ENCODE measurements at places on chromosomes 4 and X. TPM values are rescaled to one million over a fixed set of nuclear protein-coding genes. Genes with fewer than 3 reads are reported as not detected.

Gene SLIT2
- total RNA-seq = 8.6 TPM

Gene IGFBP7
- total RNA-seq = 739 TPM

Gene SULT1B1
- 0.59 TPM for total RNA-seq

Gene RPS3A
- 807 TPM for total RNA-seq

Gene FGF5
- total RNA-seq = 0.30 TPM

Gene MAN2B2
- total RNA-seq = 18.6 TPM

DNA sequence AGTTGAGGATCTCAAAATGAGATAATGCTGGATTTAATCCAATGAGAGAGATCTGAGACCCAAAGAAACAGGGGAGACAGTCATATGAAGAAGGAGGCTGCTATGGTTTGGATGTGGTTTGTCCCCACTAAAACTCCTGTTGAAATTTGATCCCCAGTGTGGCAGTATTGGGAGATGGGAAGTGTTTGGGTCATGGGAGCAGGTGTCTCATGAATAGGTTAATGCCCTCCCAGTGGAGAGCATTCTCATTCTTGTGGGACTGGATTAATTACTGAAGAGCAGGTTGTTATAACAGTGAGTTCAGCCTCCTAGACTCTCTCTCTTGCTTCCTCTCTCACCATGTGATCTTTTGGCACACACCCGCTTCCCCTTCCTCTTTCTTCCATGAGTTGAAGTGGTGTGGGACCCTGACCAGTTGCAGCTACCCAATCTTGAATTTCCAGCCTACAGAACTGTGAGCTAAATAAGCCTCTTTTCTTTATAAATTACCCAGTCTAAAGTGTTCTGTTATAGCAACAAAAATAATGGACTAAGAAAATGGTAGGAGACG lies 70.3 kb downstream of the PPEF2 start:
- DNase-seq = no peak

- no peak for DNase-seq
Observed at GRCh38 chr4:63529581-63530337, 879.5 kb downstream of the TECRL start.

GRCh38 chrX:118459494-118459893 lies 36.1 kb upstream of the DOCK11 start:
- DNase-seq = no peak

DNA sequence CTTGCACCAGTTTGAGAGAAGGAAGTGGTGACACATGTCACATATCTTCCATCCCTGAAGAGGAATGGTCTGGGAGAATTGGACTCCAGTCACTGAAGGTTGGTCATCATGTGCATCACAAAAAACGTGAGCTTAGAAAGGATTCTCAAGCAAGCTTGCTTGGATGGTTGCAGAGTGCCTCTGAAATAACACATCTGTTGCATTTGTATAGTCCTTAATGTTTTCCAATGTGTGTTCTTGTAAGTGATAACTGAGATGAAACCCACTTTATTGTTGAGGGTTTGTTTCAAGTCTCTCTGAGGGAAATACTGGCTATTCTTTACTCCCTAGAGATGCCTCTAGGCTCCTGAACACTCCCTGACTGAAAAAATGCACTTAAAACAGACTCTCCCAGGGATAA lies 184.5 kb upstream of the MBNL3 start:
- no peak for DNase-seq

DNA sequence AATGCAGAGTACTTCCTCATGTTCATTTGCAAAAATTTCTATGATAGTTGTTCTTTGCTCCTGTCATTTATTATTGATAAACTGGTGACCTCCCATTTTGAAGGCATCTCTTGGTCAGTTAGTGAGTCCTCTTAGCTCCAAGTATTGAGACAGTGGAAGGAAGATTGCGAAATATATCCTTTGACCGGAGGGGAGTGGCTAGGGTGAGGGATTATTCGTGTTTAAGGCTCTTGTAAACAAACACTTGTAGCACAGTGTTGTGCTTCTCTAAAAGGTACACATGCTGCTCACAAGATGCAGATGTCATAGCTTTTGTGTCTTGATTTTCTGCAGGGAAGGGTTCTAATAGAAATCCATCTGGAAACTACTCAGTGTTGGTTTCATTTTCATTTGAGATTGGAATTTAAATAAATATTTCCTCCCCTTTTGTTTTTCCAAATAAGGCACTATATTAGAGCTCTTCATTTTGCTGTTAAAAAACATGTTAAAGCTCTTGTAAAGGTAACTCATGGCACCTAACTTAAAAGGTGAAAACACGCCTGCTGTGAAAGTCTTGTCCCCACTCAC lies 21.8 kb downstream of the TXLNG start:
- DNase-seq = no peak

- no peak for DNase-seq
Observed at GRCh38 chr4:120714417-120715010, 208.0 kb downstream of the PRDM5 start.

GRCh38 chr4:40333921-40334352 lies 1.2 kb upstream of the CHRNA9 start:
- no peak for DNase-seq

- DNase-seq = no peak
Observed at GRCh38 chrX:136627409-136627808, 20.5 kb upstream of the CD40LG start.

DNA sequence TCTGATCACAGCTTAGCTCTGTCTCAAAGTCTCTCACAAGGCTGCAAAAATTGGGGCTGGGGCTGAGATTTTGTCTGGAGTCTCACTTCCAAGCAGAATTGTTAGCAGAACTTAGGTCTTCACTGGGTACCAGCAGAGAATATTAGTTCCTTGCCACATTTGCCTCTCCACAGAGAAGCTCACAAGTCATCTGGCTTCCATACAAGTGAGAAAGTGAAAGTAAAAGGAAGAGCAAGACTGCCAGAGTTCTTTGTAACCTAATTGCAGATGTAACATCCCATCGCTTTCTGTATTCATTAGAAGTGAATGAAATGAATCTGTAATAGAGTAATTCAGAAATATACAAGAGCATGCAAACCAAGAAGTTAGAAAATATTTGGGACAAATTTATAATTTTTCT lies 624.1 kb upstream of the GNPDA2 start:
- no peak for DNase-seq

- DNase-seq = no peak
Observed at GRCh38 chr4:88908521-88908920, 148.5 kb downstream of the FAM13A start.

DNA sequence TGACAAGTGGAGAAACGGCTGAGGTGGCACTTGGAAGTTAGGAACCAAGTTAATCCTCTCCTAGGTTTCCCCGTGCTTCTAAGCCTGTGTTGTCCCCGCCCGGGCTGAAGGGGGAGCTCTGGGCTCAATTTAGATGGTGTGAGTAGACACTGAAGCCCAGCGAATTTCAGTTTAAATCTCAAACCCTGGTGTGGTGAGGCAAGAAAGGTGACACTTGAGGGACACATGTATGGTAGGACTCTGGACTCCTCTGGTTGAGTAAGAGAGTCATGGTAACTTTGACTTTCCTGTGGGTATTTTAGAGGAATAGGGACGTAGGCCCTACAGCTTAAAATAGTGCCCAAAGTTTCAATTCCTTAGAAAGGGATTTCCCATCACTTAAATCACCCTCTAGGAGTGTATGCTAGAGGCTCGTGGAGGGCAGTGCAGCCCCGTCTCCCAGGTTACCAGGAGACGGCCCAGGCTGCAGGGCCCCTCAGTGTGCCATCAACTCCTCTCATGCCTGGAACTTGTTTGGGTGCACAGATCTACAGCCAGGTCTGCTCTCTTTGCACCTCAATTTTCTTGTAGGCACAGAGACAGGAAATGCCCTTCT lies 24.0 kb downstream of the HAND2 start:
- DNase-seq = peak; percentile 82

DNA sequence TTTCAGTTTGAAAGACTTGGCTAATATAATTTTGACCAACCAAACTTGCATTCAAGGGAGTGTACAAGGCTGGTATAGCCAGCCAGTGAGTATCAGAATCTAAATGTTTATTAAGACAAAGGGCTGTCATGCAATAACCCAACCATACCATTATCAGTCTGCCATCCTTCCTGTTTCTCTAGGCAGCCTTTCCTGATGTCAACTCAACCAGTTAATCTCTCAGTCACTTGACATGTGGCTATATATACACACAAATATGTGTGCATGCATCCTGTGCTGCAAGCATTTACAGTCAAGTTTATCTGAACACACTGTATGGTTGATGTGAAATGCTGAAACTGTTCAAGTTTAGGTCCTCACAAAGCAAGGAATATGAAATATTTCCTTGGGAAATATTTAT lies 17.2 kb downstream of the BTK start:
- no peak for DNase-seq

GRCh38 chr4:75229806-75230570 lies 284.2 kb downstream of the RCHY1 start:
- no peak for DNase-seq

GRCh38 chrX:125782184-125782583 lies 383.9 kb downstream of the DCAF12L2 start:
- no peak for DNase-seq

DNA sequence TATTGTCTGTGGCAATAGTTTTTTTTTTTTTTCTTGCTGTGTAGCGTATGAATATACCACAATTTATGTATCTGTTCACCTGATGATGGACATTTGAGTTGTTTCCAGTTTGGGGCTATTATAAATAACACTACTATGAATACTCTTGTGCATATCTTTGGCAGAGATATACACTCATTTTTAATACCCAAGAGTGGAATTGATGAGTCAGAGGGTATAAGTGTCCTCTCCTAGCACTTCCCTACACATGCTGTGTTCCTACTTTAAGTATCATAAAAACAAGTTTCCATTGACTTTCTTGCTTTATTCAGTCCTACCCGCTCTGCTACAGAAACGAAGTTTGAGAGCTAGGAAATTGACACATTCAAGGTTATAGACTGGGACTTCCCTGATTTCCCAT lies 39.8 kb downstream of the XIAP start:
- DNase-seq = no peak

DNA sequence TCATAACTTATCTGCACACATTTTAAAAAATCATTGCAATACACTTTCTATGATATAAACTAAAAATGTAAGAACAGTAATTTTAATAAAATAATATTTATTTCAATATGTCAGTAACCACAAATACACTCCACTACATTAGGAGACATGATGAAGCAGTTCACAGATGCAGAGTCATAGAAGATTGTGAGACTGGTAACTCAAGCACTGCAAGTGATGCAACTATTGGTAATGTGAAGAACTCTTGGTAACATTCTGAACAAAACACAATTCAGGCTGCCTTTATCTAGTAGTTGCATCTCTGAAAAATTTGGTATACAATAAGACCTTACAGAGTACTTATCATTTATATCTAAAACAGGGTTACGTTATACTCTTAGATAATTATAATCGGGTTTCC lies 52.6 kb upstream of the LRAT start:
- DNase-seq = no peak

Data from cardiac septum (tissue), 1 donor.